ENCODE measurements at places on chromosomes 6 and 20.

- DNase-seq = no peak
Observed at GRCh38 chr20:41249411-41250281, 67.9 kb downstream of the ZHX3 start.

GRCh38 chr6:151882206-151882605 lies 74.7 kb downstream of the ESR1 start:
- DNase-seq = no peak

GRCh38 chr6:71107911-71108420 lies 151.1 kb upstream of the B3GAT2 start:
- DNase-seq = no peak

DNA sequence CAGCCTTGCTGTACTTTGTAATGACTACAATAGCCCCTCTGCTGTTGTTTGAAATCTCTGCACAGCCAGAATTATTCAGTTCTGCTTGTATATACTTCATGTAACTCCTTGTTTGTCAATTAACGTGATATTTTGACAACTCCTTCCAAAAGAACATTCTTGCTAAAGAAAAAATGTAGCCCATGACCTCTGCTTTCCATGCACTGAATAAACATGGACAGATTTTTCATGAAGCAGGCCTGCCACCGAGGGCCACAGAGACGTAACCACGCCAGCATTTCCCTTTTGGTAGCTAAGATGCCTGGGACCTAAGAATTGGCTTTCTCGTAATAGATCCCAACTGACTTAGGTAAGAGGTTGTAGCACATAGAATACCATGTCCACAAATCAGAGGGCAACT lies 135.9 kb downstream of the MYLK4 start:
- DNase-seq = no peak

DNA sequence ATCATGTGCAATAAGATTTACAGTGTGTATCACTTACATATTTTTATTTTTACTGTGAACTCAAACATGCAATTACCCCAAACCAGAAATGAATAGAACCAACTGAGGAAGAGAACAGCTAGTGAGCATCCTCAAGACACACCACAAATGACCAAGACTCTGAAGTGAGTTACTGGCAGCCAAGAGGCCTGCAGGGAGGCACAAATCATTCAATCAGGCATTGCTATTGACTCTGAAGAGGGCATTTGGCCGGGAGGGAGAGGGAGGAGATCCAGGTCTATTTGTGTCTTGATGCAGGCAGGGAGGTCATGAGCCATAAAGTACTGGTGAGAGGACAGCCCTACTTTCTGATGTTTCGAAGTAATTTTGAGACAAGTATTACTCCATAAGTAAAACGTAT lies 257.7 kb downstream of the BCKDHB start:
- DNase-seq = no peak

DNA sequence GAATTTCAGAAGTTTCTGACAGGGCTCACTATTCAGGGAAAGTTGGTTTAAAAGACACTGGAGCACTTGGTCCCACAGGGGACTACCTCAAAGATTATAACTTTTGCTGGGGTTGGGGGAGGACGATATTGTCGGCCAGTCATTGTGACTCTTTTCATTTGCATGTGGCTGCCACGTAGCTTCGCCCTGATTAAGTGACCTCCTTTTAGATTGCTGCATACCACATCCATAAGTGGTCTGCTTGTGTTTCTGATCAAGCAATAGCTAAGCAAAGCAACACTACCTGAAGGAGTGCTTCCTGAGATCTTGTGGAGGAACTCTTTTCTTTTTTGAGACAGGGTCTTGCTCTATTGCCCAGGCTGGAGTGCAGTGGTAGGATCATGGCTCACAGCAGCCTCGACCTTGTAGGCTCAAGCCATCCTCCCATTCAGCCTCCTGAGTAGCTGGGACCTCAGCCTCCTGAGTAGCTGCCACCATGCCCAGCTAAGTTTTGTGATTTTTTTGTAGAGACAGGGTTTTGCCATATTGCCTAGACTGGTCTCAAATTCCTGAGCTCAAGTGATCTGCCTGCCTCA lies 691.3 kb downstream of the EPM2A start:
- no peak for DNase-seq

DNA sequence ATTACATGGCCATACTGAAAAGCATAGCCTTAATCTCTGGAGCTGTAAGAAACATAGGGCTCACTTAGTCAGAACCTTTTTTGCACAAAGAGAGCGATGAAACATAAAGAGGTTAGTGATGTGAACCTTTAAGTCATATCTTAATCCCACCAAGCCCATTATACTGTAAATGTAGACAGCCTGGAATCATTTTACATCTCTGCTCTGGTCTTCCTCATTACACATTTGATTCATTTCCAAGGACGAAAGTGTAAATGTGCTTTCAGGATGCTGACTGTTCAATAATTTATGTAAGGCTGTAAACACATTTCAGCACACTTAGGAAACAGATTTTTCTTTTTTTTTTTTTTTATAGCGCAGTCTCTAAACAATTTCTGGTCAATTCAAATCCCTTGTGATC lies 131.3 kb upstream of the B3GAT2 start:
- no peak for DNase-seq

DNA sequence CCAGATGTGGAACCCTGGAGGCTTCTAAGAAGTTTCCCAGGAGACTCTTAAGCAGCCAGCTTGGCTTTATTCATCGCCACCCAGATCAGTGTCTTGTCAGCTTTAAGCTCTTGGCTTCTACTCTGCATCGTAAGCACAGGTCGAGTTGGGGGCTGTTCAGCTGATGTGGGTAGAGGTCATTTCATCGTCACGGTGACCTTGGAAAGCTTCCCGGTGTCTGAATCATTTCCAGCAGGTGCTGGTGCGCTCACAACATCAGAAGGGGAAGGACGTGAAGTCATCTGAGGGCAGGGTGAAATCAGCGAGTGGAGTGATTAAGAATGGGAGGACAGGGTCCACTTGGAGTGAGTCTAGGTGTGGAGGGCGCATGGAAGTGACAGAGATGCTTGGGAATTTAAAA lies 112.6 kb downstream of the SASH1 start:
- DNase-seq = no peak

DNA sequence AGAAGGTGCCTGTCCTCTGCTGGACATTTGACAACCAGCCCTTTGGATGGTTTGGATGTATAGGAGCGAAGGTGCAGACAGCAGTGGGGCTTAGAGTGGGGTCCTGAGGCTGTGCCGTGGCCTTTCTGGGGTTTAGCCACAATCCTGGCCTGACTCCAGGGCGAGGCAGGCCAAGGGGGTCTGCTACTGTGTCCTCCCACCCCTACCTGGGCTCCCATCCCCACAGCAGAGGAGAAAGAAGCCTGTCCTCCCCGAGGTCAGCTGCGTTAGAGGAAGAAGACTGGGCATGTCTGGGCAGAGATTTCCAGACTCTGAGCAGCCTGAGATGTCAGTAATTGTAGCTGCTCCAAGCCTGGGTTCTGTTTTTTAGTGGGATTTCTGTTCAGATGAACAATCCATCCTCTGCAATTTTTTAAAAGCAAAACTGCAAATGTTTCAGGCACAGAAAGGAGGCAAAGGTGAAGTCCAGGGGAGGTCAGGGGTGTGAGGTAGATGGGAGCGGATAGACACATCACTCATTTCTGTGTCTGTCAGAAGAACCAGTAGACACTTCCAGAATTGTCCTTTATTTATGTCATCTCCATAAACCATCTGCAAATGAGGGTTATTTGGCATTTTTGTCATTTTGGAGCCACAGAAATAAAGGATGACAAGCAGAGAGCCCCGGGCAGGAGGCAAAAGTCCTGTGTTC lies 1.3 kb upstream of the CDKN1A start:
- no peak for DNase-seq

DNA sequence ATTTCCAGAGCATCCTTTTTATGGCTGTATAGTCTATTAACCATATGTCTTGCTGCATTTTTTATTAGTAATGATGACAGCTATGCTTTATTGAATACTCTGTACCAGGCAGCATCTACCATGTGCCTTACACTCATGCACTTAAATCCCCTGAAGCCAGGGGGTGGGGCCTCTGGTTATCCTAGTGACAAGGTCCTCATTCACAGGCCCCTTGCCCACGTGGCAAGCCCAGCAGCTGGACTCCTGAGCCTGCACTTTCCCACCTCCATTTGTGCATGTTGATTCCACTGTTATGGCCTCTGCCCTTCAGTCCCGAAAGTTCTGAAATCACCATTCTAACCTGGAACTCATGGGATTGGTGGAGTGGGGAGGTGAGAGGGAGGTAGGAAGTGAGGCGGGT lies 22.3 kb downstream of the ACTR5 start:
- DNase-seq = no peak

GRCh38 chr6:21811484-21811883 lies 217.9 kb downstream of the SOX4 start:
- no peak for DNase-seq

DNA sequence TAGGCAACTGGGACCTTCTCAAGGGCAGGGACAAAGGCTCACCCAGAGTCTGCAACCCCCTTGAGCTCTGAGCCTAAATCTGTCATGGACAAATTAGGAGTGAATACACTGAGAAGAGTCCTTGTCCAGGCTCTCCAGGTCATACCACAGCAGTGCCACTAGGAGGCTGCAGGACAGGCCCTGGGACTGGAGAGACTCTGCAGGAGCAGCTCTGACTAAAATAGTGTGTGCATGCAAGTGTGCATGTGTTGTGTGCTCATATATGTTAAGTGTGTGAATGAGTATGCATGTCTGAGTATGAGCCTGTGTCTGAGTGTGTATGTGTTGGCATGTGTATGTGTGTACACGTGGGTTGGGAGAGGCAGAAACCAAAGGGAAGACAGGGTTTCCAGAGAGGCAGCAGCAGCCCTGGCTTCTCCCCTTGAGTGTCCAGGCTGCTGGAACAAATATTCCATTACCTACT lies 27.1 kb downstream of the MRPL14 start:
- DNase-seq = no peak

DNA sequence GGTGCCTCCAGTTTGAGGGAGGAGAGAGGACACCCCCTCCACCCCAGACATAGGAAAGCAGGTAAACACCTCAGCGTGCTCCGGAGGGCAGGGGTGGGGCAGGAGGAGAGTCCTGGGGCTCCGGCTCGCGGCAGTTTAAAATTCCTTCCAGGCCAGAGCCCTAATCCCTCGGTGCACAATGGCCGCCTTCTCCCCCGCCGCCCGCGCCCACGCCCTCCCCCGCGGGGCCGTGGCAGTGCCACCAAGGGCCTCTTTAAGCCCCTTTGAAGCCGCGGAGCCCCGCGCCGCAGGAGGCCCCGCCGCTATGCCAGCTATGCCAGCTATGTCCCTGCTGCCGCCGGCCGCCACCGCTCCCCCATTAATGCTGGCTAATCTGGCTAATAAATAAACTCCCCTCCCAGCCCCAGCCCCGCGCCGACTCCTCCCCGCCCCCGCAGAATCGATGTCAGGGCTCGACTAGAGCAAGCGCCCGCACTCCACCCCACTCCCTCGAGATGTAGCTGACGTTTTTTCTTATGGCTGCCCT lies 125.1 kb downstream of the MRPL14 start:
- DNase-seq = no peak

- DNase-seq = no peak
Observed at GRCh38 chr6:7833751-7834070, 76.9 kb downstream of the TXNDC5 start.

GRCh38 chr6:150485161-150485958 lies 114.3 kb upstream of the PLEKHG1 start:
- DNase-seq = no peak

DNA sequence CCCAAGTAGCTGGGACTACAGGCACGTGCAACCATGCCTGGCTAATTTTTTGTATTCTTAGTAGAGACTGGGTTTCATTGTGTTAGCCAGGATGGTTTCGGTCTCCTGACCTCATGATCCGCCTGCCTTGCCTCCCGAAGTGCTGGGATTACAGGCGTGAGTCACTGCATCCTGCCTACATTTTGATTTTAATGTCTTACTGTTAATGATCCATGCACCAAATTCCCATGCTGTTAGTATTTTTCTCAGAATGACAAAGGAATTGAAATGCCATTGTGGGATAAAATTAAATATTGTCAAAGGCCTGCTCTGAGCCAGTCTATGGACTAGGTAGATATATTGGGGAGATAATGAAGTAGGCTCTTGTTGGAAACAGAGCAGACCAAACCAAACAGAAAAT lies 28.2 kb downstream of the CBFA2T2 start:
- DNase-seq = no peak

DNA sequence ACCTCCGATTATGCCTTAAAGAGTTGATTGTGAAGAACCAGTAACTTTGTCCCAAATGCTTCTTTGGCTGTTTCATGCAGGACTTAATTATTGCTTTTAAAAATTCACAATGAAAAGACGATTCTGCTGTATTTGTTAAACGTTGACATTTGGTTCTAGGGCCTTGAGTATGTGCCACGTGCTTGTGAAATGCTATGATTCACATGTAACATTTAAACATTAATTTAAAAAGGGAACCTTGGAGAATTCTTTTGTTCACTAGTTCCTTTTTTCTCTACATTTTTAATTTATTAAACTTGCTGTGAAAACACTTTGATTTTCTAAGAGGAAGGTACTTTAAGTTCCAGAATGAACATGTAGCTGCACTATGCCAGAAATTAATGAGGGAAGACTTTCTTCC lies 9.5 kb downstream of the GZF1 start:
- DNase-seq = no peak

GRCh38 chr20:63059684-63060056 lies 52.9 kb upstream of the BHLHE23 start:
- DNase-seq = no peak

- DNase-seq = no peak
Observed at GRCh38 chr6:91083211-91083610, 496.3 kb upstream of the MAP3K7 start.

- no peak for DNase-seq
Observed at GRCh38 chr20:1478566-1478965, 11.9 kb upstream of the NSFL1C start.

- no peak for DNase-seq
Observed at GRCh38 chr6:167755461-167755860, 71.2 kb upstream of the AFDN start.

GRCh38 chr6:5569491-5569890 lies 308.2 kb downstream of the FARS2 start:
- DNase-seq = no peak

DNA sequence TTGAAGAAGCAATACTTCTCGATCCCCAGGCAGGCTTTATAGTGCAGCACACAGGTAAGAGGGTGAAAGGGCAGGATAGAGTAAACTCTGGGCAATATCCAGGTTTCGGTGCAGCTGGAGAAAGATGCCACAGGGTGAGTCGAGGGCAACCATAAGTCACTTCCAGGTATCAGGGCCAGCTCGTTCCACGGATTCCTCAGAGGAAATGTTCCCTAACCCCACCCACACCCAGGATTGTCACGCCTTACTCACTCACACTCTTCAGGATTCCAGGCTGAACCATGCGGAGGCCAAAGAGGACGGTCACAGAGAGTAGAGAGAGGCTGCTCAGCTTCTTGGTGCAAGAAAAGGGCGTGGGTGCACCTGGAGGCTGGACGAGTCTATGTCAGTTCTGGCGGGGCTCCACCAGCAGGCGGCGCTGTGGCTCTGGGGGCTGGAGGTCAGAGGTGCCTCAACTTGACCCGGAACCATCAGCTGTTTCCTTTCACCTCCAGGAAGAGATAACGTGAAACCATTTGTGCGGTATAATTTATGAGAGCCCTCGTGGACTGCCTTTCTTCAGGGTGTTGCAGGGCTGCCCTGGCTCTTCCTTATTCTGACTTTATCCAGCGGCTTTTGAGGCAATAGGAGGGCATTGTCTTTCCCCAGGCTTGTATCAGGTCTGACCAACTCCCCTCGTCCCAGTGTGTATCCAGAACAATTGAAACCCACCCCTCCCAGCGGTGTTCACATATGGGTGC lies 14.5 kb upstream of the WFDC12 start:
- peak; percentile 34 for DNase-seq
